NCI-H1436 (cell line): ENCODE measurements at places on chromosomes 3 and 15.

DNA sequence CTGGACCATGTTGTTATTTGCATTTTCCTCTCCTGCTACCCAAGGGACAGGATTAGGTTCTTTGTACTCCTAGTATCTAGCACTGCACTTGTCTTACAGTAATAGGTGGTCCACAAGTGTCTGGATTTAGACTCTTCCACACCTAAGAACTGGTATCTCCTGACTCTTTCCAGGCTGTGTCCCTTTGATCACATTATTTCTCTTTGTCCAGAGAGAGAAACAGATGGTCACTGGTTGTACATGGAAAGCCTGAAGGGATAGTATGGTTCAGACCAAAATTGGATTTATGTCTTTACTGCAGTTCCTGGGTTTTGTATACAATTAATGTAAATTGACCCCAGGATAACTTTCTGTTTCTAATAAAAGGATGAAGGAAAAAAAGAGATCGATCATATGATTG, 64.0 kb downstream of the PDE8A start:
- DNase-seq = no peak

GRCh38 chr3:141275032-141275422, 43.4 kb downstream of the PXYLP1 start:
- no peak for DNase-seq

DNA sequence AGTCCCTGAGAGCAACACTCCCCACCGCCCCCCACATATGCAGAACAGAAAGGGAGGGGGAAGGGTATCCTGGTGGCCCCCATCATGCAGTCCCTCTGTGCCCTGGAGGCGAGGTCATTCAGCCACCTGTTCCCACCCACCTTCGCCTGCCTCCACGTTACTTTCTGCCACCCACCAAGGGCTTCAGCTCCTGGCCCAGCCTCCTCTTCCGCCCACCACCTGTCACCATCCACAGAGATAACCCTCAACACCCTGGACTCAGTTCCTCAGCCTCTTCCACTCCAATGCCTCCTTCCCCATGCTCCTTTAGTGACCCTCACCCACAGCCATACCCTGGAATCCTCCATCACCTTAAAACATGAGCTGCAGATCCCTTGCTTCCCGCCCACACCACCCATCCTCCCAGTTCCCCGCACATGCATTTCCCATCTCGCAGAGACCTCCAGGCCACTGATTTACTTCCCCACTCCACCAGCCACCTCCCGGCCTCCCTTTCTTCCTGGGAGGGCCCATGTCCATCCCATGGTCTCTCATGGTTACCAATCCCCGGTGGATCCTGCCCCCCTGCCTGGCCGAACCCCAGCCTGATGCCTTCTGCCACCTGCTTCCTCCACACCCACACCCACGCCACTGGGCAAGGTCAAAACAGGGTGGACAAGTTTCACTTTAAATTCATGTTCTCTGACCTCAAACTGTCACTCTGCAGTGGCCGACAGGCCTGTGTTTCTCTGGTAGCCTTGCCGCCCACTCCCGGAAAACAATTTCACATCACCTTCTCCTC, 18.2 kb downstream of the HOMER2 start:
- DNase-seq = no peak

- DNase-seq = no peak
Measured at GRCh38 chr3:64559588-64559987, 128.2 kb downstream of the ADAMTS9 start.

GRCh38 chr3:181701096-181701495, 10.6 kb upstream of the SOX2 start:
- DNase-seq = peak; percentile 67

DNA sequence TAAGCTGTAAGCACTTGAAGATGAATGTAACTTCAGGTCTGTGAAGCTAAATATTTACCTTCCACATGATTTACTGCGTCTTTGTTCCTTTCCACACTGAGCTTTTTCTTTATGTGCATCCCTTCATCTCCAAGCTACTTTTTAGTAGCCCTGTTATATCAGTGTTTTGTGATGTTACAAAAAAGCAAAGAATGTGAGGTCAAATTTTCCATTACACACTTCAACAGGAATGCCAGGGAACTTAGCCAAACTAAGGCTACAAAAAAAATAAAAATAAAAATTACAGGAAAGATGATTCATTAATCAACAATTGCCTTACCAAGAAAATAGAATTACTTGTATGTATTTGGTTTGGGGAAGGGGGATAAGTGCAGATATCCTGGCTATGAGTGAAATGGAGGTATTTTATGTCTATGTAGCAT, 73.0 kb downstream of the FILIP1L start:
- DNase-seq = no peak

DNA sequence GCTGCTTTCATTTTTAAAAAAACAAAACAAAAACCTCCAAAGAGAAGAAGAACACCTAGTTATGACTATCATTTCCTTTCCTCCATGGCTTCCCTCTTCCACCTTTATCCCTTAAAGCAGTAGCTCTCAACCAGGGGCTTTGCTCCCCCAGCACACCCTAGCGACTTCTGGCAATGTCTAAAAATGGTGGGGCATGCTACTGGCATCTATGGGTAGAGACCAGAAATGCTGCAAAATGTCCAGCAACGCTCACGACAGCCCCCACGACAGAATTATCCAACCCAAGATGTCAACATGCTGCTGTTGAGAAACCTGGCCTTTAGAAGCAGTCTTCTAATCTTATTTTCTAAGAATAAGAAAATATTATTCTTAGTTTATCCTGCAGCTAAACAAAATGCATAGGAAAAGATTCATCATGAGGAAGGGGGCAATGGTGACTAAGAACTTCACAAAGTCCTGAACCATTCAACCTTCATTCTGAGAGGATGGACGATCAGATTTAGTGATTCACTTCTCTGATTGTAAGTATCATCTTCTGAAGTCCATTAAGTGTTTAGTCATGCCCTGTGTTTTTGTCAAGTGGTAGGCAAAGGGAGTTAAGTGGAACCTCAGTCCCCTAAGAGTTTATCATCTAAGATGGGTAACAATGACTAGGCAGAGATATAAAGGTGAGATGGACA, 81.7 kb downstream of the CCNL1 start:
- no peak for DNase-seq

GRCh38 chr3:95168526-95168925, 1105.7 kb downstream of the NSUN3 start:
- no peak for DNase-seq
